ENCODE measurements at places on chromosomes 6 and 20.

GRCh38 chr6:158056804-158057203, 75.1 kb downstream of the SYNJ2 start:
- no peak for DNase-seq

- DNase-seq: no peak
Observed at GRCh38 chr6:82381278-82381677, 17.7 kb downstream of the TPBG start.

DNA sequence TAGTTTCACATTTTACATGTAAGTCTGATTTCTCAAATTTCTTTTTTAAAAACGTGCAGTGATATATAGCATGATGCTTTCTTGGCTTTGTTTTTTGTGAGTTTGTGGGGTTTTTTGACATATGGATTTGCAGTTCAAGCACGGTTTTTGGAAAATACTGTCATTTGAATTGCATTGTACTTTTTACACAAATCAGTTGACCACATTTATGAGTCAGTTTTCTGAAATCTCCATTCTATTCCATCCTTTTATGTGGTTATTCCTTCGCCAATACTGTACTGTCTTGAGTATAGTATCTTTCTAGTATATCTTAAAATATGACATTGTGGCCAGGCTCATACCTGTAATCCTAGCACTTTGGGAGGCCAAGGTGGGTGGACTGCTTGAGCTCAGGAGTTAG, 890.0 kb upstream of the CITED2 start:
- peak; percentile 20 for DNase-seq

GRCh38 chr6:100203400-100203799, 209.4 kb upstream of the MCHR2 start:
- DNase-seq: peak; percentile 96

DNA sequence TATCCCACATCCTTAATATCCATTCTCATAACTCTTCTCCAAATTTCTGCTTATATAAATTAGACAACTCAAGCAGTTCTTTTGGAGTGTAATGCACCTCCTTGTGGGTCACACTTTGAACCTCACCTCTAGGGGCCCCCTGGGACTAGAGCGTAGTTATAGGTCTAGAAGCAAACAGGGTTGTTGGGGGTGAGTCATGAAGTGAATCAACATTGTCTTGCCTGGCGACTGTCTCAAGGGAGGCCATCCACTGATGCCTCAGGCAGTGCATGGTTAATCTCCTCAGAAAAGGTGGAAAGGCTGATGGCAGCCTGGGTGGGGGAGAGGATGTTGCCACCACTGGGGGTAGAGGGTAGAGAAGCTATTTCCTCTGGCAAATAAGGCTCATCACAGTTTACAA, 129.1 kb downstream of the TNFRSF21 start:
- no peak for DNase-seq

GRCh38 chr6:134317471-134318131, at the start of gene SGK1:
Gene SGK1, minus strand, starts transcription at chr6:134318112. Its CDS starts 652 bp downstream, at chr6:134317460.
- DNase-seq: peak; percentile 10
